Parietal lobe (tissue), 2 donors: ENCODE measurements at places on chromosomes 16 and 17. TPM values are rescaled to one million over a fixed set of nuclear protein-coding genes. Genes with fewer than 3 reads are reported as not detected.

The DLX3 gene
- not detected for total RNA-seq

The OMG gene
- total RNA-seq = 8.5 TPM

The KRT31 gene
- 0.94 TPM for total RNA-seq

The MAP3K3 gene
- total RNA-seq = 45.4 TPM

The INTS2 gene
- 38.8 TPM for total RNA-seq
